ENCODE measurements at places on chromosomes 5 and 9. TPM values are rescaled to one million over a fixed set of nuclear protein-coding genes. Genes with fewer than 3 reads are reported as not detected.

PCDHGA8 gene
- total RNA-seq: 1.8 TPM

DBH gene
- not detected for total RNA-seq

SLCO6A1 gene
- not detected for total RNA-seq

FOXI1 gene
- not detected for total RNA-seq

IFNA21 gene
- total RNA-seq: not detected

SLC25A2 gene
- total RNA-seq: not detected

PLPPR1 gene
- not detected for total RNA-seq

PCDHGA9 gene
- 1.4 TPM for total RNA-seq

ARAP3 gene
- 6.9 TPM for total RNA-seq

RAB3C gene
- total RNA-seq: not detected

GOLM1 gene
- 69.3 TPM for total RNA-seq

MCIDAS gene
- total RNA-seq: not detected

EQTN gene
- total RNA-seq: not detected

ZBED3 gene
- 0.65 TPM for total RNA-seq

TMEM232 gene
- not detected for total RNA-seq

SH3RF2 gene
- 0.16 TPM for total RNA-seq

BARHL1 gene
- total RNA-seq: not detected

SLC1A1 gene
- total RNA-seq: 58.3 TPM

PCDH12 gene
- 9.2 TPM for total RNA-seq

CCDC112 gene
- total RNA-seq: 2.2 TPM

ACTL7B gene
- total RNA-seq: not detected

PLEKHG4B gene
- total RNA-seq: not detected

VLDLR gene
- 15.9 TPM for total RNA-seq

NEURL1B gene
- 11.2 TPM for total RNA-seq

WWC1 gene
- total RNA-seq: 7.8 TPM

CD274 gene
- 5.1 TPM for total RNA-seq

SPATA31C1 gene
- total RNA-seq: not detected

ANKS6 gene
- total RNA-seq: 12.6 TPM

DMRTA1 gene
- not detected for total RNA-seq

RAD23B gene
- 69.5 TPM for total RNA-seq

PCDHA10 gene
- not detected for total RNA-seq

DEPDC1B gene
- total RNA-seq: 1.3 TPM

MAMDC2 gene
- 8.7 TPM for total RNA-seq

GPX8 gene
- total RNA-seq: 140 TPM

SLC25A48 gene
- not detected for total RNA-seq

SPINK13 gene
- total RNA-seq: not detected

SPATA31D4 gene
- total RNA-seq: not detected

GIN1 gene
- 2.6 TPM for total RNA-seq

FYB1 gene
- total RNA-seq: not detected

AJM1 gene
- 2.7 TPM for total RNA-seq

MYO10 gene
- 24.9 TPM for total RNA-seq

CARD6 gene
- total RNA-seq: 10.5 TPM

CCIN gene
- total RNA-seq: not detected

SLC23A1 gene
- not detected for total RNA-seq

CNTFR gene
- total RNA-seq: 0.72 TPM

HRCT1 gene
- 1.4 TPM for total RNA-seq

DRD1 gene
- not detected for total RNA-seq

VDAC1 gene
- total RNA-seq: 336 TPM

CAMK4 gene
- total RNA-seq: 0.97 TPM

IER5L gene
- total RNA-seq: 58.3 TPM

C9 gene
- not detected for total RNA-seq

SLC34A1 gene
- total RNA-seq: not detected

Measured in cardiac atrium fibroblast (primary cell).